Cerebellar cortex (tissue), 1 donor: ENCODE measurements at places on chromosomes 7 and 10.

- DNase-seq = no peak
Observed at GRCh38 chr7:103149808-103150180, 895 bp upstream of the NAPEPLD start.

DNA sequence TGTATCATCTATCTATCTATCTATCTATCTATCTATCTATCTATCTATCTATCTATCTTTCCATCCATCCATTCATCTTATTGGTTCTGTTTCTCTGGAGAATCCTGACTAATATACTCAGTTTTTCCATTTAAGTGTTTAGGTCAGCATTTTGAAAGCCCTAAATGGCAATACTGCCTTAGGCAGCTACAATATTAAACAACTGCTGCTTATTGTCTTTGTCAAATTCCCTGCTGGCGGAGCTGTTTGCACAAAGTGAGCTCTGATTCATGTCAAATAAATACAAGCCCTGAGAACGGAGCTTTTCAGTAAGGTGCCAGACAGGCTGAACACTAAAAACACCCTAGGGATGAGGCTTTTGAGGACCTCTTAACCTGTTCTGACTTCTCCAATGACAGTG, 7.1 kb upstream of the KLHL7 start:
- no peak for DNase-seq

- DNase-seq = no peak
Observed at GRCh38 chr10:69403519-69403918, 13.2 kb downstream of the TACR2 start.

- no peak for DNase-seq
Observed at GRCh38 chr10:130251766-130252165, 115.6 kb downstream of the GLRX3 start.

DNA sequence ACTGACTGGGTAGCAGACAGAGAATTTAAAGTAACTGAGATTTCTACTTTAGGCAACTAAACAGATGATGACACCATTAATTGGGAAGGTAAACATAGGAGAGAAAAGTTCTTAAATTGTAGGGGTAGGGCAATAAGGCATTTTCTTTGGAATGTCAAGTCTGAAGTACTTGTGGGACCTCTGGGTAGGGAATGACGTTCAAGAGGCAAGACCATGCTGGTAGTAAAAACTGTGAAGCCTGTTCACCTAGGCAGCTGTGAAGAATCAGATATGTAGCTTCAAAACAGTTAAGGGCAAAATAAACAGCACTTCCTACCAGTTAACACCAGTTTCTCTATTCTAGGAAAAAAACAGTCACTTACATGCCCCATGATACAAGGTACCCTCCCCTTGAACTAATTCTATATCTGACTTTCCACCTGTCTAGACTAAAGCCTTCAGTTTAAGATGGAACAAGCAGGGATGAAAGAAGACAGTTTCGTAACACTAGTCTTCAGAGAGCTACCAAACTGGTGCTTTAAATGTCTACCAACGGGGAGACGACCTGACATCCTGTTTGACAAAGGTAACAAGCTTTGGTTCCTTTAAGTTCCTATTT, 63.1 kb upstream of the KCNIP2 start:
- DNase-seq = no peak

DNA sequence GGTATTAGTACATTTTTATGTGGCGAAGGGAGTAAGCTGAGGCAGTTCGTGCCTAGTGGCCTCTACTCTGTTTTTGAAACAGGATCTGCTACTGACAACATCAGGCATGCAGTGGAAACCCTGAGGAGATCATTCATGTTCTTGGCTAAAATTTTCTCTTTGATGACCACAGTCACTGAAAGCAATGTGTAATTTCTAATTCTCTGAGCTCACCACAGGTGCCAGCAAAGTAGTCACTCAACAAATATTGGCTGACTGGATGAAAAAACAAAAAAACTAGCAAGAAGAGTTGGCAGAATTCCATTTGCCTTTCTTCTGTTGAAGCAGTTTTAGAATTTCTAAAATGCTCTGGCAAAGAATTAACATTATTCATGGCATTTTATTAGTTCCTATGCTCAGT, 176.5 kb upstream of the KCTD7 start:
- DNase-seq = no peak

- DNase-seq = no peak
Observed at GRCh38 chr7:133645884-133646391, 393.1 kb downstream of the EXOC4 start.

DNA sequence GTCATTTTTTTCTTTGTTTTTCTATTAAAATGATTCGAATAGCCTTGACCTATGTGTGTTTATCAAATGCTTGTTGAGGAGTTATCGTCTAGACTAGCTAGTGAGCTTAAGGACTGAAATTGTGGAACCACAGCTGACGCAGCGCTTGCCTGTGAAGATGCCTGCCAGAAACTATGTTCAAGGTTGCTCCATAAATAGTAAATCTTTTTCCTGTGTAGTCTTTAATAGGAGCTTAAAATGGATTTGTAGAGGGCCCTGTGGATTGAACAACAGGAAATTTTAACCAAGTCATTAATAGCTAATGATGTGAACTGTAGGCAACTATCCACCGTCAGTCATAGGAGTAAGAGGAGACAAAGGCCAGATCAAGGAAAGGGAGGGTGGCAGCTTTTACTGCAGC, 145.1 kb downstream of the GNAI1 start:
- no peak for DNase-seq

DNA sequence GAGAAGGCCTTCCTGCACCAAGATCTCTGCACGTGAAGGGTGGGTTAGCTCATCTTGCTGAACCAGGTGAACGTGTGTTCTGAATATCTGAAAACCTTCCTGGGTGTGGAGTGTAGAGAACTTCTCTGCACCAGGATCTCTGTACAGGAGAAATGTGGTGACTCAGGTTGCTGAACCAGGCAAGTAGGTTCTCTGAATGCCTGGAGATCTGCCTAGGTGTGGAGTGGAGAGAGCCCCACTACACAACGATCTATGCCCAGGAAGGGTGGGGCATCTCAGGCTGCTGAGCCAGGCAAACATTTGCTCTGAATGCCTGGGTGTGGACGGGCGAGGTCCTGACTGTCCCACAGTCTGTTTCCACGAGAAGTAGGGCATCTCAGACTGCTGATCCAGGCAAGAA, 1002.3 kb upstream of the KCND2 start:
- DNase-seq = no peak

GRCh38 chr7:105621617-105622016, 40.3 kb upstream of the EFCAB10 start:
- DNase-seq = peak; percentile 94

DNA sequence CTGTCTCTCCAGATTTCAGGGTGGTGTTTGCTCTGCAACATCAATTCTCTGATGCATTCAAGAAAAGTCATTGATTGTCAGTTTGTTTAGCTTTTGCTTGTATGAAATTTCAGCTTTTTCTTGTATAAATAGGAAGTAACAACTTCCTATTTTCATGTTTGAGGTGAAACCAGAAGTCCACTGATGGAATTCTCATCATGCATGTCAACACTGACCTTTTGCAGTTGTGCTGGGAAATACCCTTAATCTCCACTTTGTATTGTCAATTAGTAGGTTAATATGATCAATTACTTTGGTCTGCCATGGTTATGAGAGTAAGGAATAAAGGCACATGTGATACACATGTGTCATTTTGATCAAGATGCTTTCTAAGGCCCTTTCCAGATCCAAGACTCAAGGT, 208.8 kb upstream of the HPS1 start:
- DNase-seq = no peak

DNA sequence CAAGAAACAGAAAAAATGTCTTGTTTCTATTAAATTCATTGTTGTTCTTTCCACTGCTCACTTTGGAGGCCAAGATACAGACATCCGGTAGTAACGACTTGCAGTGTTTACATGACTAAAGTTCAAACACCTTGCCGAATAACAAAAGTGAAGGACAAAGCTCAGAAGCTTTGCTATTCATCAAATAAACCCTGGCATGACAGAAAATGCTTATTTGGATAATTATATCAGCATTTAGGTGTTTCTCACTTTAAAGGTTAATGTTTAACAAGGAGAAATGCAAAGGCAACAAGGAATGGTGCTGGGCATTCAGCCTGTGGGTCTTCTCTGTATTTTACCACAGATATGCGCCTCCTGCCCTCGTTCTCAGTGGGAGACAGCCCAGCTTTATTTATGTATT, 5.4 kb upstream of the PTF1A start:
- DNase-seq = no peak

DNA sequence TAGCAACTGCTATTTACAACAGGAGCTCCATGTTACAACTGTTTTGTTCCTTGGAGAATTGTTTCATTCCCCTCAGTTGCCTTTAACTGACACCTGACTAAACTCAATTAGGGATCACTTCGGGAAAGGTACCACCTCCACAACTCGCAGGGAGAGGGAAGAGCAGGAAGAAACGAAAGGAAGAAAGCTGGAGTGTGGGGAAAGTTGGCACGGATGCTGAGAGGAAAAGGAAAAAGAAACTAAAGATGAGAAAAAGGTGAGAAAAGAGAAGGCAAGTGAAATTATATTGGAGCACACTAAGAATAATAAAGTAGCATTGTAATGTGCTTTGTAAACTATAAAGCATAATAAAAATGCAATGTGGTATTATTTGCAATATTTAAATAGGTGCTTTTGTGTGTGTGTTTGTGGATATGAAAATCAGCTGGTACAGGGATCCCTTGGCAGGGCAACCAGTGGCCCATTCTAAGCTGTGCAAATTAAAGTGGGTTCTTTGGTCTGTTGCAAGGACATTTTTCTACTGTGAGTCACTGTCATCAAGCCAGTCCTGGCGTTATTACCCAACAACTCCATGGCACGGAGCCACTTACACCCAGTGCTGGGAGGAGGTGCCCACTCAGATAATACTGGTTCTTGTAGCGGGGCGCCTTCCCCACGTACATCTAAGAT, 45.9 kb downstream of the HIPK2 start:
- DNase-seq = peak; percentile 43

- DNase-seq = no peak
Observed at GRCh38 chr10:103648251-103648635, 154.7 kb downstream of the NEURL1 start.

DNA sequence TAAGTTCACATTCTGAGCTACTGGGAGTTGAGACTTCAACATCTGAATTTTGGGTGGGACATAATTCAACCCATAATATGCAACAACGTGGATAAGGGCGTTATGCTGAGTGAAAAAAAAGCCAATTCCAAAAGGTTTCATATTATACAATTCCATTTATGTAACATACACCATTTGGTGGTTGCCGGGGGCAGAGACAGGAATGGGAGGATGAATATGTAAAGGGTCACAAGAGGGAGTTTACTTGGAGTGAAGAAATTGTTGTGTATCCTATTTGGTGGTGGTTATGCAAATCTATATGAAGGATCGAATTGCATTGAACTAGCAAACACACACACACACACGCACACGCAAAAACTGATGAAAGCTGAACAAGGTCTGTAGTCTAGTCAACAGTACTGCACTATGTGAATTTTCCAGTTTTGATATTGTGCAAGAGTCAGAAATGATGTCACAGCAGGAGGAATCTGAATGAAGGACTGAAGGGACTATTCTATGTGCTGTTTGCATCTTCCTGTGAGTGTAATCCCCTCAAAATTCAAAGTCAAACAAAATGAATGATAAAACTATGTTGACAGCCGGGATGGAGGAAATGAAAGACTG, 249.2 kb upstream of the HABP2 start:
- no peak for DNase-seq

DNA sequence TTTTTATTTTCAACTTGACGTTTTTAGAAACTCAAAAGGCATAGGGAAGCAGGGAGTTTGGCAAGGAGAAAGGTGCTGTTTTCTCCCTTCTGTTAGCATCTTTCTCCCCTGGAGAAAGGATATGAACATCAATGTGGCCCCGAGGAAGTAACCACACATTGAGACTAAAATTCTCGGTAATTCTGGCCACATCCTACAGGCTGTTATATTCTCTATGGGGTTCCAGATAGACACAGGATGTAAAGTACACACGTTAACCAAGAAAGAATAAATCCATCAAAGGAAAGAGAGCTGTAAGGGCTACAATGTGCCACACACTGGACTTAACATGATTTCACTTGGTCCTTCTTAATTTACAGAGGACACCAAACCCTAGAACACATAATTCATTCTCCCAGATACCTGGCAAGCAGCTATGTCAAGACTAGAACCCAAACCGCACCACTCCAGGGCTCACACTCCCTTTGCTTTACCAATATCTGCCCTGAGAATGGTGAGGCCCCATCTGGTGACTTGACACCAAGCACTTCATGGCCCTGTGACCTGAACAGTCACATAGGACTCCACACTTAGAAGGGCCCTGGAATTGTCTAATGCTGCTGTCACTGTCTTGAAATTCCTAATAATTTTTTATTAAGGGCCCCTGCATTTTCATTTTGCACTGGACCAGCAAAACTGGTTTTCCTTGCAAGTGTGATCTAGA, 73.9 kb downstream of the PRLHR start:
- no peak for DNase-seq

DNA sequence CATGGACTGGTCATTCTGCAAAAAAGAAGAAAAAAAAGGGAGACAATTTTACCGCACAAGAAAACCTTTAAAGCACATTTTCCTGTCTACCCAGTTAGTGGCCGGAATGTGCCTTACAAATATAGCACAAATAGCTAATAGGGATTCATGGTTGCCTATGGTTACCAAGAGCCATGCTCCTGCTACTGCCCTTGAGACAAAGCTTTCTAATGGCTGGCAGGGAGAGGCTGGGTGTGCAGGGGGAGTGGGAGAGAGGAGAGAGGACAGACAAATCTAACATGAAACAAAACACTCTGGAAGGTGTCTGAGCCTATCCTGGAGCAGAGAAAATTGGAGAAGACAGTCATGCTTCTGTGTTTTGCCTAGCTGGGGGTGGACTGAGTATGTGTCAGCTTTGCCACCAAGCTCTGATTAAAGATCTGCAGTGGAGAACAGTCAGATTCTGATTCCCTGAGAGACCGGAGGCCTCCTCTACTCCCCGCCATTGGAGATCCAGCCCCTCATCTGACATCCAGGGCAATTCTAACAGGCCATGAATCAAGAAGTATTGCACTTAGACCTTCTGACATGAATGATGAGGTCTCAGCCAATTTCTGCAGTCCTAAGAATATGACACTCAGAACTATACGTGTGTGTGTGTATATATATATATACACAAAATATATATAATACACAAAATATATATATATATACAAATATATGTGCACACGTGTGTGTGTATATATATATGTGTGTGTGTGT, 80.2 kb downstream of the PRTFDC1 start:
- peak; percentile 69 for DNase-seq

DNA sequence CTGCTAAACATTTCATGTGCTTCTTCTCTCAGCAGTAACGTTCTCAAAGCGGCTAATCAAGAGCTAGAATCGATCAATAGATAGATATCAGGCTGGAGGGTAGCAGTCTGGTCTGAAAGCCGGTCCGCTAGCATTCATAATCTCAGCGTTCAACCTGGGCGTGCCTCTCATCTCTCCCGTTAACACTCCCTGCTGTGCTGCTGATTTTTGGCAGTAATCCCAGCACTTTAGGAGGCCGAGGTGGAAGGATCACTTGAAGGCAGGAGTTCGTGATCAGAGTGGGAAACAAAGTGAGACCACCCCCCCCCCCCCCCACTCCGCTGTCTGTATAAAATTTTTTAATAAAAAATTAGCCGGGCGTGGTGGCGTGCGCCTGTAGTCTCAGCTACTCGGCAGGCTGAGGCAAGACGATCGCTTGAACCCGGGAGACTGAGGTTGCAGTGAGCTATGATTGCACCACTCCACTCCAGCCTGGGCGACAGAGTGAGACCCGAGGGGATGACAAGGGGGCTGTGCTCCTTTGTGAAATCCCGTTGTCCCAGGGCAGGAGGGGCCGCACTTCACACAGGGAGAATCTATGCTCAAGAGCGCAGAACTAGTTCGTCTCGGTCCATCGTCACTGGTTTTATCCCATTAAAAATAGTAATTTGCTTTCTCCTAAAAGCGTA, 624 bp upstream of the CEP55 start:
- no peak for DNase-seq

GRCh38 chr10:5442065-5442989, 30.0 kb downstream of the NET1 start:
- DNase-seq = peak; percentile 63

- no peak for DNase-seq
Observed at GRCh38 chr7:133940368-133940767, 186.8 kb upstream of the LRGUK start.
